ENCODE measurements at places on chromosomes 12 and 14. TPM values are rescaled to one million over a fixed set of nuclear protein-coding genes. Genes with fewer than 3 reads are reported as not detected.
A peak's percentile ranks its signal among the peaks of the same experiment; 100 is the strongest.

DNA sequence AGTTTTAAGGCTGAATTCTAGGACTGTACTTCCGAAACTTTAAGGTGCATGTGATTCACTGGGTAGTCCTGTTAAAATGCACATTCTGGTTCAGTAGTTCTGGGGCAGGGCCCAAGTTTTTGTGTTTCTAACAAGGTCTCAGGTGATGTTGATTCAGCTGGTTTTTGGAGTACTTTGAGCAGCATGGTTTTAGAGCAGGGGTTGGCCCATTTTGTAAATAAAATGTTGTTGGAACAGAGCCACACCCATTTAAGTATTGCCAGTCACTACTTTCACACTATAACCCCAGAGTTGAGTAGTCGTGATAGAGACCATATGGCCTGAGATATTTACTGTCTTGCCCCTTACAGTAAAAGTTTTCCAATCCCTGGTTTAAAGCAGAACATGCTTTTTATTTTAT lies 111.3 kb downstream of the SYNE2 start:
- DNase-seq, result no peak

- DNase-seq, result peak; percentile 71
Measured at GRCh38 chr12:2795291-2796186, 769 bp downstream of the FKBP4 start.

- DNase-seq, result no peak
Measured at GRCh38 chr12:119341020-119341419, 6.5 kb downstream of the CCDC60 start.

GRCh38 chr12:75917083-75917482 lies 114.5 kb downstream of the PHLDA1 start:
- no peak for DNase-seq

GRCh38 chr14:54881761-54882401 lies 20.7 kb downstream of the GCH1 start:
- DNase-seq, result peak; percentile 51

DNA sequence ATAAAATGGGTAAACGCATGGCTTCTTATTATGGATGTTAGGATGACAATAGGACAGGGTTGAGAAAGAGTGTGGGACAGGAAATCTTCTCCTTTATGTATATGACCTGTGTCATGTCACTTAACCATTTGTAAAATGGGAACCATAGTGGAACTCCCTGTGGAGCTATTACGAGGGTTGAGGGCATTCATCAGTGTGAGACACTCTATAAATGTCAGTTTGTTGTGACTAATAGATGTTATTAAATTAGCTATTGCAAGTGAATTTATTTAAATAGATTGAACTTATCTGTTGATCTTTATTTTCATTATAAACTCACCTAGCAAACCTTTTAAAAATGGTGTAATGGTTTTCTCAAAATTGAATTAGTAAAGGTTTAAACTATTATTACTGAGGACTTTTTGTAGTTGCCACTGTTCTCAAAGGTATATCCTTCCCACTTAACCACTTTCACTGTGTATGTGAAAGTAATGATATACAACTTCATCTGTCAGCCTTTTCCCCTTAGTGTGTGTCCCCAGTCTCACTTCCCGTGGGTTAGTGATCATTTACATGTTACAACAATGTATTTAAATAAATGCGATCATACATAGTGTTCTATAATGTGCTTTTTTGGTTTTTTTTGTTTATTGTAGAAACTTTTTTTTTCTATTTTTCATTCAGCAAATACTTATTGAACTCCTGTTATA lies 17.1 kb downstream of the HELB start:
- no peak for DNase-seq

- no peak for DNase-seq
Measured at GRCh38 chr12:31600750-31601149, 9.8 kb upstream of the DENND5B start.

DNA sequence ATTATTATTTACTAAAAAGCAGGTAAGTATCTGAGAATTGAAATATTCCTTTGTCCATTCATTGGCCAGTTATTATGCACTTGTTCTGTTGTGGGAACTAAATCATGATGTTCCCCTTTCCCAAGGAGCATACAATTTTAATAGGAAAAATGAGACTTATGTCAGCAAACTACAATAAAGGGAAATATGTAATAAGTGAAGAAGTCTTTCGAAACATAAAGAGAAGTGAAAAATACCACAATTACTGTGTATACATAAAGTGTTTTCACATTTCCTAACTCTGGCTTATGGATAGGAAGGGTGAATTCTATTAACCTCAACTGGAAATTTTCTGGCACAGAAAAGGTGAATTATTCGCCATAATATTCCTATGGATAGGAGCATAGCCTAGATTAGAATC lies 78.4 kb upstream of the DNM1L start:
- no peak for DNase-seq

DNA sequence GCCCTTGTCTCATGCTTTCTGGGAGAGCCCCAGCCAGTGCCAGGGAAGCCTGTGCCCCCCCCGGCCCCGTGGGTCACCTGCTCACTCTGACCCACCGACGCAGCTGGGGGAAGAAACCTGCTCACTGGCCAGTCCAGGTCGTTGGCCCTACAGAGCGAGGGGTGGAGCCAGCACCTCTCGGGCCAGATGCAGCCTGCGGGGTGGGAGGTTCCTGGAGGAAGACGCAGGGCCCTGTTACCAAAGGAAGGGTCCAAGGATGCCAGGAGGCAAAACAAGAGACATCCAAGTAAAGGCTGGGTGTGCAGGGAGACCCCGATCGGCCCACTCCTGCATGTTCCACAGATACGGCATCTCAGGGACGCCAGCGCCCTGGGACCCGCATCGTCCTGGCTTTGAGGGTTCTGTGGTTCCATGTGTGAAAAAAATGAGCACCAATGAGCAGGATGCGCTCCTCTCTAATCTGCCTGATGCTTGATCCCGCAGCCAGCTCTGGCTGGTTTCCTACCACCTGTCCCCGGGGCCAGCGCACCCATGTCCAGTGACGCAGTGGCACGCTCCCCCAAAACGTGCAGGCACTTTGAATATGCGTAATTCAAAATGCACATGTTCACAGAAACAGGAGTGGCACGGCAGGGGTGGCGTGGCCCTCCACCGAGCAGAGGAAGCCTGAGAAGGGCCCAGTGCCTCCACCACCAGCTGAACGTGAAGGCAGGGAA lies 66.0 kb upstream of the GALNT9 start:
- DNase-seq, result no peak

DNA sequence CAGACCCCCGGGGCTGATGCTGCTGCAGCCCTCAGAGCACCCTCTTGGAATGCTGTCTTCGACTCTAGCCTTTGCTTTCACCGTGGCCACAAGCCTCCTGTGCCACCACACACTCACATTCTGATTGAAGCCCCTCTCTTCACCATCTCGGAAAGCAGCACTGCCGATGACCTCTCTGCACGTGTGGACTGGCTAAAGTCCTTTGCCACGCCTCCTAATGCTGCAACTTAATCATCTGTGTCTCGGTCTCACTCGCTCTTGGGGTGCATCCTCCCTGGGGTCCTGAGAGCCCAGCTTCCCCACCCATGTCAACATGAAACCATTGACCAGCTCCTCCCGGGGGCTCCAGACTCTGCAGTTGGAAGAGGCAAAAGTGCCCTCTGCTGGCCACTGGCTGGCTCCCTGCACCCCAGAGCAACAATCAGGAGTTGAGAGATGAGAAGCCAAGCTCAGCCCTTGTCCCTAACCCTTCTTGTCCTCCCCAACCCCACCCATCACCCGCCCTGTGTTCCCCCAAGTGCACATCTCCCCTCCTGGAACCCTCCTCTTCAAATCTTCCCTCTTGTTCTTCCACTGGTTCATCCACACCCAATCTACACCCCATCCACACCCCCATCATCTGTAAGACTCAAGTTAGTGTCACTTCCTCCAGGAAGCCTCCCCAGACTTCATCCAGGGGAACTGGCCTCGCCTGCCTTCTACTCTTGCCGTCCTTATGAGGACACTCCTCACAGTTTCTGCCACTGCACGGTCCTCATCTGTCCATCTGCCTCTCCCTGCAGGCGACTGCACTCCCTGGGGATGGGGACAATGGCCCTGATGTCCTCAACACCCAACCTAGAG lies 23.6 kb upstream of the FAM181A start:
- DNase-seq, result no peak

DNA sequence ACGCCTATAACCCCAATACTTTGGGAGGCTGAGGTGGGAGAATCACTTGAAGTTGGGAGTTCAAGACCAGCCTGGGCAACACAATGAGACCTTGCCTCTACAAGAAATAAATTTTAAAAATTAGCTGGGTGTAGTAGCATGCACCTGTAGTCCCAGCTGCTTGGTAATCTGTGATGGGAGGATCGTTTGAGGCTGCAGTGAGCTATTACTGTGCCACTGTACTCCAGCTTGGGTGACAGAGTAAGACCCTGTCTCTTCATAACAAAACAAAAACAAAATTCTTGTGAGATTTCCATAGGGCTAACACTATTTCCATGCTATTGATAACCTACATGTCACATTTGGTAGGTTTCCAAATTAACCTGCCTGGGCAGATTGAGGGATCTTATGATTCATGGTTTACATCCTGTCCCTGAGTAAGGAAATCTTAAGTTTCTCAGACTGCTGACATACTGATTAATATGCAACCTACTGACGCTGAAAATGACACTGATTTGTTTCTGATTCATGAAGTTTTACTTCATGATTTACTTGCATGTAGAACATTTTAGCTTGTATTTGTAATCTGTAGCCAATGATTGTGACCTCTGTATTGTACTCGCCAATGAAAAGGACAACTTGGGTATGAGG lies 15.9 kb downstream of the ATP6V1D start:
- DNase-seq, result no peak

DNA sequence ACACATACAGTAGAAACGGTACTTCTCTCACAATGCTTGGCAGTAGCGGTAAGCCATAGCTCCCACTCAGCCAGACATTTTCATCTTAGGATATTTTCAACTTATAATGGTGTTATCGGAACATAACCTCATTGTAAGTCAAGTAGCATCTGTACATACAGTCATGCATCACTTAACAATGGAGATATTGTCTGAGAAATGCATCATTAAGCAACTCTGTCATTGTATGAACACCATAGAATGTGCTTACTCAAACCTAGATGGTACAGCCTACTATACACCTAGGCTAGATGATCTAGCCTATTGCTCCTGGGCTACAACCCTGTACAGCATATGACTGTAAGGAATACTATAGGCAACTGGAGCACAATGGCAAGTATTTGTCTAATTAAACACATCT lies 40.8 kb downstream of the RPS6KA5 start:
- DNase-seq, result no peak

- DNase-seq, result no peak
Measured at GRCh38 chr12:131923260-131923659, 5.8 kb upstream of the PUS1 start.

DNA sequence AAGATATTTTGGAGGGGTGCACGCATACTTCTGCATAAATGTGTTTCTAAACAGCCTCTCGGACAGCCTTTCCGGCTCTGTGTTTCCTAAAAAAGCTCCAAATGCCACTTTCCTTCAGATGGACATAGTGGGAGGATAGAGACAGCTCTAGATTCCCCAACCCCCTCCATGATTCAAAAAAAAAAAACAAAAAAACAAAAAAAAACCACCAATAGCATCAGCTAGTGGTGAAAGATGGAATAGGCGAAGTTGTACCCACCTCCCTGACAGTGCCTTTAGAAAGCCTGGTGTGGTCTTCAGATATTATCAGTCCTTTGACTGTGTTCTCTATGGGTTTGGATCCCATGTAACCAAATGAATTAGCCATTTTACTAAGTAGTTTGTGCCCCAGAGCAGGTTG lies 94.1 kb downstream of the PHETA1 start:
- DNase-seq, result no peak

DNA sequence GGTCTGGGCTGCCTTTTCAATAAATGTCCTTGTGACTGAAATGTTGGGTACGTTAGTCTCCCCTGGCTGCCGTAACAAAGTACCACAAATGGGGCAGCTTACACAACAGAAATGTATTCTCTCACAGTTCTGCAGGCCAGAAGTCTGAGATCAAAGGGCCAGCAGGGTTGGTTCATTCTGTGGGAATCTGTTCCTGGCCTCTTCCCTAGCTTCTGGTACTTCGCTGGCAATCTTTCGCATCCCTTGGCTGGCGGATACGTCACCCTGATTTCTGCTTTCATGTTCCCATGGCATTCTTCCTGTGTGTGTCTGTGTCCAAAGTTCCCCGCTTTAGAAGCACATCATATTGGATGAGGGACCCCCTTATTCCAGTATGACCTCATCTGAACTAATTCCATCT lies 95.8 kb upstream of the NCOR2 start:
- no peak for DNase-seq

GRCh38 chr12:68317047-68317667 lies 15.0 kb downstream of the MDM1 start:
- peak; percentile 69 for DNase-seq

DNA sequence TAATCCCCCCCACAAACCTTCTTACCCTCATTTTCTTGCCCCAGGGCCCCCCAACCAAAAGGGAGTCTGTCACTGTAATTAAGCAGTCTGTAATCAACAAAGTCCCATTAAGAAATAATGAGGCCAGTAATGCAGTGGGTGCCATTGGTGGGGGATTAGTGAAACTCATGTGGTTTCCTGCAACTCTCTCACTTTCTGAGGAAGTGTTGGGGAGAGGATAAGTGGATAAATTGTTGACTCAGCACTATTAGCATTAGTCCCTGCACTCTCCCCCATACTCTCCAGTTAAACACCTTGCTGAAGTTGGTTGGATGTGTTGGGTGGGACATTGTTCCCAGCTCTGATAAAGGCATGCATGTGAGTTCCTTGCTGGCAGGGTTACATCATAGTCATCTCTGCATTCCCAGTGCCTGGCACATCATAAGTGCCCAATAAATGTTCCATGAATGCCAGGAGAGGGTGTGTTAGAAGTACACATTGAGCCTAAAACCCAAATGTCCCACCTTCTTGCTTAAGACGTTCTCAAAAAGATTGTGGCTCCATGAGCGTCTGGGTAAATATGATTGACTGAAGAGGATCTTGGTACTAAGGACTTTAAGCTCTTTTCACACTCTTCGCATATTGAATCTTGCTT lies 45.8 kb upstream of the HOXC13 start:
- DNase-seq, result no peak

GRCh38 chr12:80622271-80622670 lies 85.2 kb upstream of the MYF6 start:
- no peak for DNase-seq

- no peak for DNase-seq
Measured at GRCh38 chr12:58420503-58420902, 479.1 kb downstream of the ATP23 start.

DNA sequence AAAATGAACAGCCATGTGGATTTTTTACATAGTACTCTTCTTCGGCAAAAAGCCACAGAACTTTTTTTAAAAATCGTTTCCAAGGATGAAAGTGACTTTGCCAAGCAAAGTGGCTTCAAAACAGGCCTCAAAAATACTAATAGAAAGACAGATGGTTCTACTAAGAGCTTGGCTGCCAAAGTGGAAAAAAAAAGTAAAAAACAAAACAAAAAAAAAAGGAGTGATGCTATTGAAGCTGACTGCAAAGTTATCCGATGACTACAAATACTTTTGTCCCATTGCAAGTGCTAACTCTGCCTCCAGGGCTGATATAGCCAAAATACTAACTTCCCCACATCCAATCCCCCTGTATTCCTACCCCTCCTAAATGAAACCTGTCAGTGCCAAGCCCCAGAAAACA lies 277.6 kb downstream of the SOX5 start:
- DNase-seq, result no peak

- no peak for DNase-seq
Measured at GRCh38 chr14:63472986-63473788, 70.0 kb downstream of the PPP2R5E start.

The SLCO1B1 gene
- not detected for total RNA-seq

The SIRT4 gene
- total RNA-seq, result 2.0 TPM

The MRPL52 gene
- total RNA-seq, result 170 TPM

The ABHD12B gene
- not detected for total RNA-seq

The CCDC175 gene
- total RNA-seq, result not detected
